ENCODE measurements at places on chromosomes 3 and 15. TPM values are rescaled to one million over a fixed set of nuclear protein-coding genes. Genes with fewer than 3 reads are reported as not detected.

DNA sequence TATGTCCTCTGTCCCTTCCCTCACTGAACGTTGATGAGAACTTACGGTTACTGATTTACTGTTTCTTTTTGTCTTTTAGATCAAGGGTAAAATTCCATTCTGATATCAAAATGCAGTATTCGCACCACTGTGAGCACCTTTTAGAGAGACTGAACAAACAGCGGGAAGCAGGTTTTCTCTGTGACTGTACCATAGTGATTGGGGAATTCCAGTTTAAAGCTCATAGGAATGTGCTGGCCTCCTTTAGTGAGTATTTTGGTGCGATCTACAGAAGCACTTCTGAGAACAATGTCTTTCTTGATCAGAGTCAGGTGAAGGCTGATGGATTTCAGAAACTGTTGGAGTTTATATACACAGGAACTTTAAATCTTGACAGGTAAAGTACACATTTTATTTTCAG, 990 bp downstream of the MYNN start:
- DNase-seq: no peak

GORASP1 gene
- total RNA-seq: 54.0 TPM

- no peak for DNase-seq
These were observed 81.4 kb downstream of the IQSEC1 start for GRCh38 chr3:12991861-12992281.

GRCh38 chr3:23175341-23176083, 27.6 kb upstream of the UBE2E2 start:
- DNase-seq: no peak

HGD gene
- 1.2 TPM for total RNA-seq

DNA sequence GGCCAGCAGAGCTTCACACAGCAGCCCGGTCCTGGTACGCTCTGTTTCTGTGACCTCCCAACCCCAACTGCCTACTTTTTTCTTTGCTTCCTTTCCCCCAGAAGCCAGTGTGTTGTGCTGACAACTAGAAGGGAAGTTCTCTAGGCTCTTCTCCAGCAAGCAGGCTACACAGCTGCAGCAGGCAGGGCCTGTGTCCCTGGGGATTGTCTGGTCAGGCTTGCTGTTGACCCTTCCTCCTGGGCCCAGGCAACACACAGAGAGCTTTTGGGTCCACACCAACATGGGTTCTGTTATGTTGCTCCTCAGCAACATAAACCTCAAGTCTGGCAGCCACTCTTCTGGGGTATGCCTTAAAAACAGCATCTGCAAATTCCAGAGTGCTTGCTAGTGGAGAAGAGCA, 36.2 kb upstream of the TSPAN3 start:
- DNase-seq: no peak

SGO1 gene
- 33.3 TPM for total RNA-seq

DNA sequence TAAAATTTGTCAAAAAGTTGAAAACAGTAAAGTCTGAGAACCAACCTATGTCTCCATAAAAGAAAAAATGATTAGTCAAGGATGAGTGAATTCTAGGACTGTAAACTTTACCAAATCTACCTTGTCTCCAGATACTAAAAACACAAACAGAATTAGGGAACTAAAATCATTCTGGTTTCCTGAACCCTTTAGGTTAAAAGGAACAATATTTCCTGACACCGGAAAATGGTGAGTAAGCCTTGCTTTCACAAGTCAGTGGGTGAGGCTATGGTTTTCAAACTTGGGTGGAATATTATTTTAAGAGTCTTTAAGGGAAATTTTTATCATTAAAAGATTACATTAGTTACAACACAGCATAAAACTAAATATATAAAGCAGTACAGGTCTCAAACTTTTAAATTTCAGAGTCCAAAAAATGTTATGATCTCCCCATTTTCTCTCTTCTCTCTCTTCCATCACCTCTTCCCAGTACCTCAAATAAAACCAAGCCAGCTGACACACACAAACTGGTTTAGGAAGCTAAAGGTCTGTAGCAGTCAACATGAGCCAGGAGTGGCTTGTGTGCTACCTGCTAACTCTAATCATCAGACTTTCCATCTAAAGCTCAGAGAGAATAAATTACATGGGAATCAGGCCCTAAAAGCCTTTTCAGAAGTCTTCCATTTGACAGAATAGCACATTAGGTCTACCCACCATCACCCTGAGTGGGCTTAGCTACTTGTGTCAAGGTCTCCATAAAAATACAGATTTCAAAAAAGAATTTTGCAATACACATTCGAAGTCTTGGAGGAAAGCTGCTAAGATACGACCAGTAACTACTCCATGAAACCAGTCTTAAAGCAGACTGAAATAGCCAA, 2.2 kb downstream of the SLC12A6 start:
- DNase-seq: no peak

DNA sequence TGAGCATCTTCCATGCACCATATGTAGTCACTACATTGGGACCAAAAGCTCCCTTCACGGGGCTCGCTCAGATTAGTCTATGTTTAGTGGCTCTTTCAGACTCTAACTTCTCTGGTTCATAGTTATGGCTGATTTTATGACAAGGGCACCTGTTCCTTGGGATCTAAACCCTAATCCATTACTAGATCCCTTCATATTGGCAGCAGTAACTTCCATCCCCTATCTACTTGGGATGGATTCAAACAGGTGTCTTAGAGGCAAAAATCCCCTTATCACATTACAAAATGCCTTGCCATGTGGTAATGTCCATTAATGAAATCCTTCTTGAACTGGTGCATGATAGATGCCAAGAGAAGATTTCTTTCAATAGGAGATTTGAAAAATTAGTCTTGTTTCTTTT, 96.7 kb upstream of the TP63 start:
- DNase-seq: no peak

DNA sequence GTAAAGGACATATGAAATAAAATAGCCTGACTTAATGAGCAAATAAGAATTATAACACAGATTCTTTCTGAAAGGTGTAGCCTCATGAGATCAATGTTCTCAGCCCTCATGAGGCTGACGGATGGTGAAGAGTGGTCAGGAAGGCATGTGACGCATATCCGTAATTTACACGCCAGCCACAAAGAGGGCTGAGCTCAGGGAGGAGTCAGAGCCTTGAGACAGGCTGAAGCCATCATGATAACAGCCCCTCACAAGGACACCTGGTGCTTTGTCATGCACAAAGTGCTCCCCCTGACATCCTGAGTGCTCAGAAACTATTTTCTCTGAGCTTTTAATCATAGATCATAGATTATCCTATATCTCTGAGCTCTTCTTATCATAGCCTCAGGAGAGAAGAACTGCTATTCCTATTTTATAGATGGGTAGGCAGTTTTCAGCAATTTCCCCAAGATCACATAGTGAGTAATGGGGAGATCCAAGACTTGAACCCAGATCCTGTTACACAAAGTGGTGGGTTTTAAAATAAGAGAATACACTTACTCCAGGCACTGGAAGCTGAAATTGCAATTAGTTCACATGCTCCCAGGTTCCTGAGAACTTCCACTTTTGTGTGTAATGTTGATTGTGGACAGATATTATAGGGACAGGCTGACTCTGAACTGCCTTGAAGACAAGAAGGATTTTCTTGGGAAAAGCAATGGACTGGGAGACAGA, 267.1 kb downstream of the RPLP1 start:
- DNase-seq: no peak

DNA sequence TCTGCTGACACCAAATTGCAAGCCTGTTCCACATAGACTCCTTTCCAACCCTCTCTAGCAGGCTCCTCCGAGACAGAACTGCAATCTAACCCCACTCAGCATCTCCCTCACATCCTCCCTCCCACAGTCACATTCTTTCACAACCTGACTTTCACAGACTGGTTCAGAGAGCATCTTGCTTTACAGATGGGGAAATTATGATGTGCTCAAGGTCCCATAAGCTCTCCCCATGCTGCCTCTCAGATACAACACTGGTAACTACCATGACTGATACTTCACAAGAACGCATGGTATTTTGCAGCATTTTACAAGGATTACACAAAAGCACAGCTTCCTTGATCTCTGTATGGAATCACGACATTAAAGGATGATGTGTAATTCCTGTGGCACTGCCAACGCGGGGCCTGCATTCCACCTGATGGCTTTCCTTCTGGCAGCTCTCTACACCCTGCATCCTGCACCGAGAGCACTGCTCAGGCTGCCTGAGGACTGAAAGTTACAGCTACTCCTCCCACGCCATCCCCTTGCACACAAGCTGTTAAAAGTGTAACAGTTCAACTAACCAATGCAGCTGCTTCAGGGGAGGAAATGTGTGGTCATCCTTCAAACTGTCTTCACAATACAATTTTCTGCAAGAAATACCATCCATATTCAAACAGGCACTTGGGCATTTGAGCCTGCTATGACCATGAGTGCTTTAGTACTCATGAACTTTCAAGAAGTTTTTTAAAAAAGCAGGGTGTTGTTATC, 27.6 kb downstream of the TBC1D2B start:
- no peak for DNase-seq

All from neural crest cell (in vitro differentiated cells).